ENCODE measurements at places on chromosomes 2 and 18. TPM values are rescaled to one million over a fixed set of nuclear protein-coding genes. Genes with fewer than 3 reads are reported as not detected.

Gene PAX8
- total RNA-seq, result not detected

Gene CCDC85A
- 4.7 TPM for total RNA-seq

Gene ARHGAP25
- total RNA-seq, result 4.7 TPM

Gene DSC3
- under 0.01 TPM for total RNA-seq

Gene DHRS9
- total RNA-seq, result 2.1 TPM

Gene NPPC
- total RNA-seq, result 5.7 TPM

Gene ARHGAP15
- total RNA-seq, result 33.9 TPM

Gene RAB17
- 1.0 TPM for total RNA-seq

Gene TTN
- total RNA-seq, result 2,245 TPM

Gene DAW1
- total RNA-seq, result not detected

Gene ACTG2
- 1.6 TPM for total RNA-seq

Gene KLHL30
- 18.3 TPM for total RNA-seq

Gene PJVK
- 1.6 TPM for total RNA-seq

Gene MDH1B
- total RNA-seq, result not detected

Gene TFCP2L1
- under 0.01 TPM for total RNA-seq

Gene RAB10
- total RNA-seq, result 49.1 TPM

Gene IL36B
- total RNA-seq, result not detected

Gene CHRNG
- total RNA-seq, result 35.5 TPM

Gene SYT4
- total RNA-seq, result not detected

Gene MAP4K3
- total RNA-seq, result 59.5 TPM

Gene AQP12B
- total RNA-seq, result not detected

Gene NDUFV2
- 124 TPM for total RNA-seq

Gene GKN1
- not detected for total RNA-seq

Gene FEV
- total RNA-seq, result not detected

Gene TFPI
- total RNA-seq, result 47.0 TPM

Gene MTIF2
- 25.6 TPM for total RNA-seq

Gene NCKAP5
- 5.7 TPM for total RNA-seq

Gene CCDC178
- total RNA-seq, result not detected

All from skeletal muscle tissue (tissue), 5 donors.